ENCODE measurements at places on chromosomes 7 and 10. TPM values are rescaled to one million over a fixed set of nuclear protein-coding genes. Genes with fewer than 3 reads are reported as not detected.

The SEMA3C gene
- total RNA-seq = 37.2 TPM

The ZNF212 gene
- 10.2 TPM for total RNA-seq

The CLCN1 gene
- total RNA-seq = not detected

- no peak overlapping the region for H3K27ac ChIP-seq
- no peak for DNase-seq
- peaks cover 8% of the 10 kb centered on the region for H3K4me1 ChIP-seq
Observed at GRCh38 chr7:16636555-16637101, 8.9 kb downstream of the ANKMY2 start.

Data from upper lobe of right lung (tissue), 1 donor.